ENCODE measurements at places on chromosomes 2 and 18.

DNA sequence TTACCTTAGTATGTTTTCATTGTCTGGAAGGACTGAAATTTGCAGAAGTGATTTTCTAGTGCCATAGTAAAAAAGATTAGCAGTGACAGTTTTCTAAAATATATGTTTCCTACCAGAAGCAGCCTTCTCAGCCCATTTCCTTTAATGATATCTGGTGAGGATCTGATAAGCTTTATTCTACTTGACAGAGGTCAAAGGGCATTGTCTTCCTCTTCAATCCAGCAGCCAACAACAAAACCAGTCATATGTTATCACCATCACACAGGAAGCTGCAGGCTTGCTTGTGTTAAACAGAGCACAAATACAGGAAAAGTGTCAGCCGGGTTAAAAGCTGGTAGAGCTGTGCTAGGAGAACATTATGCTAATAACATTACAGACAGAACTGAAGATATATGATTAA, 35.6 kb upstream of the ZSWIM2 start:
- no peak for DNase-seq

- DNase-seq, result no peak
Measured at GRCh38 chr2:59790186-59791003, 763.1 kb downstream of the BCL11A start.

DNA sequence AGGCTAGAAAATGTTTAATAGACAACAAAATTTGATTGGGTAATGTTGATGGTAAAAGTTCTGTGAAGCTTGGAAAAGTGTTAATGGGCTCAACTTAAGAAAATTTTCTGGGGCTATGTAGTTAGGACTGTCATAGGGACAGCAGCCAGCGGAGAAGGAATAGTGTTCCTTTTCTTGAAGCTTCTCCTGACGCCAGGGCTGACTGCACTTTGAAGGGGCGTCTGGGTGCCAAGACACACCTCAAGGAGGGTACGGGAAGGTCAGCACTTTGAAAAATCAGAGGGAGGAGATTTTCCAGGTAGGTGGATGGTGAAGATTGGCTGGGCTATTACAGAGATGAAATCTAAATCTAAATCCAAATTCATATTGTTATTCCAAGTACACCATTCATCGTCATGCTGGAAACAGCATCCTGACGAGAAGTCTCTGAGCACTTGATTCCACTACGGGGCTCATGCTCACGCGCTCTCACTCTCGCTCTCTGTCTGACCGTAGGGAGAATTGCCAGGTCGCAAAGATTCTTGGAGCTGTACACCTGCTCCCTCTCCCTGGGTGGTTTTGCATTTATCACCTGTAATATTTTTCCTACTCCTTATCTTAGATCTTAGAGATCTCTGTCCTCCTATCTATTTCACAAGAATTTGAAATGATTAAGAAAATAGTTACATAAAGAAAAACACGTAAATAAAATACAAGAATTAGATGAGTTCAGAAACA, 91.0 kb downstream of the ITGB1BP1 start:
- no peak for DNase-seq

GRCh38 chr2:219632760-219633105, 5.3 kb downstream of the SLC4A3 start:
- no peak for DNase-seq

DNA sequence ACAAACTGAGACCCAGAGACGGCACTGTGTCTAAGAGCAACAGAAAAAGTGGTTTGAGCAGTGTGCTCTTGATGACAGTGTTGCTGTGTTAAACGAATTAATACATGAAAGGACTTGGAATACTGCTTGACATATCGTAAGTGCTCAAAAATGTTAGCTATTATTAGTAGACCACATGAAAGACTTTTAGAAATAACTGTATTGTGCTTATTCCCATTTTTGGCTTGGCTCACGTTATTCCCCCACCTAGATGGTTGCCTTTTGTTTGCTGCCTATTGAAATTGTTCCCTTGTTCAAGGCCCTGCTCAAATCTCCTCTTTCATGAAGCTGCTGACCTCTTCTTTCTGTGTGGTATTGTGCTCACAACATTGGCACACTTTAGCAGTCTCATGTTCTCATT, 27.8 kb upstream of the C2orf74 start:
- no peak for DNase-seq

DNA sequence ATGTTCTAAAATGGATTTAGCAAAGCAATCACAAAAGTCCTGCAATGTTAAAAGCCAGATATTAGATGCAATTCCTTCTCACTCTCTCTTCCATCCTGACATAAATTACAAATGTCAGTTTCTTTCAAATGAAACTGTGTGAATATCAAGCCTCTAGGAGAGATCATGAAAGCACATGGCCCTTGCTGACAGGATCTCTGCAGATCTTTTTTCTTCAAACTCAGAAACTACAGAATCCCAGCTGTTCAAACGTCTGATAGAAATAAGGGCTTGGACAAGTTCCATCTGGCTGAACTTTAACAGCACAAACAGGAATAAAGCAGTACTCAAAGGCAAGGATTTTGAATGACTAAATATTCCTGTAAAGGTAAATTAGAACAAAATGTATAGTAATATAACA, 47.6 kb downstream of the PDE1A start:
- DNase-seq, result no peak

DNA sequence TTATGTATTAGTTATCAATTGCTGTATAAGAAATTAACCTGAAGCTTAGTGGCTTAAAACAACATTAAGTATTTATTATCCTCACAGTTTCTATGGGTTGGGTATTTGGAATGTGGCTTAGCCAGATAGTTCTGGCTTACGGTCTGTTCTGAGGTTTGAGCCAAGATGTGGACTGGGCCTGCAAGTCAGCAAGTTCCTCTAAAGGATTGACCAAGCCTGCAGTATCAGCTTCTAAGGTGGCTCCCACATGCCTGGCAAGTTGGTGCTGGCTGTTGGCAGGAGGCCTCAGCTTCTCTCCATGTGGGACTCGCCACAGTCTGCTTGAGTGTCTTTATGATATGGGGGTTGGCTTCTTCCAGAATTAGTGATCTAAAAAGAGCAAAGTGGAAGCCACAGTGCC, 45.0 kb upstream of the TCF4 start:
- no peak for DNase-seq

- no peak for DNase-seq
Measured at GRCh38 chr2:174263997-174264396, 15.7 kb upstream of the OLA1 start.

GRCh38 chr18:24553571-24554285, 93.3 kb downstream of the HRH4 start:
- no peak for DNase-seq

DNA sequence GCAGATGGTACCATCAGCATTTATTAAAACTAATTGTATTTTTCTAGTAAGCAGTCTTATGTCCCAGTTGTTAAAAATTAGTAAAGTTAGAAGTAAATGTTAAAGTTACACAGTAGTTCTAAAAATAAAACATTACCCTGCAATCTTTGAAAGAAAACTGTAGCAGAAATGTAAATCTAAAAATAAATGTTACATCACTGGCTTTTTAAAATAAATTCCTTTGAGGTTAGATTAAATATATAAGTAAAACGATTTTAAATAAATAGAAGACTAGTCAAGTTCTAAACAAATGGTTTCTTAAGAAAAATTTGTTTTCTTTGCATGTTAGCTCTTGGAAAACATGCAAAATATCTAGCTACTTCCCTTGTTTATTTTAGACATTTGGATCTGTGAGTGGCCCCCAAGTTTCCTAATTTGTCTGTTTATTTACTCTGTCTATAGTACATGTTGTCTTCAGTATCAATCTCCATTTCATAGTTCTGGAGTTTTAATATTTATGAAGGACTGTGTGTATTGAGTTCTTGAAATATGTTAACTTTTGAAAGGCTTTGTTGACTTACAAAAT, 58.2 kb downstream of the GLS start:
- DNase-seq, result no peak

DNA sequence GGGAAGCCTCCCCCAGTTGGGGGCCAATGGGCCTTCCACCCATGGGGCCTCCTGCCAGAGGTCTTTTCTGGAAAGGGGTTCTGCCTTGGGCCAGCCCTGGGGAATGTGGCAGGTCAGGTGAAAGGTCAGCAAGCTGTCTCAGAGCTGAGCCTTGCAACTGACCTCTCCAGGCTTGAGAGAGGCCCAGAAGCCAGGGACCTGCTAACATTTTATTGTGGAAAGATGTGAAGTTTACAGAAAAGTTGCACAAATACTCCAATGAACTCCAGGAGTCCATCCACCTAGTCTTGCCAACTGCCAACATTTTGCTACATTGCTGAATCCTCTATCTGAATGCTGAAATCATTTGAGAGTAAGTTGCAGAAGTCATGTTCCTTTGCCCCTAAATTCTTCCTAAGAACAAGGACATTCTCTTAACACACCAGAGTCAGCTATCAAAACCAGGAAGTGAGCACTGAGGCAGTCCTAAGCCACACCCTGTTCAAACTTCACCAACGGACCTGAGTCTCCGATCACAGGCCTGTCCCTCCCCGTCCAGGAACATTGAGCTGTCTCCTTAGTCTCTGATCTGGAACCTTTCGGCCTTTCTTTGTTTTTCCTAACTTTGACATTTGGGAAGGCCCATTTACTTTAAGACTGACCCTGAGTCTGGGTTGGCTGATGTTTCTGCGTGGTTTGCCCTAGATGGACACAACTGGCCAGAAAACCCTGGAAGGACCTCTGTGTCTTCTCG, 4.0 kb downstream of the SNORC start:
- no peak for DNase-seq

DNA sequence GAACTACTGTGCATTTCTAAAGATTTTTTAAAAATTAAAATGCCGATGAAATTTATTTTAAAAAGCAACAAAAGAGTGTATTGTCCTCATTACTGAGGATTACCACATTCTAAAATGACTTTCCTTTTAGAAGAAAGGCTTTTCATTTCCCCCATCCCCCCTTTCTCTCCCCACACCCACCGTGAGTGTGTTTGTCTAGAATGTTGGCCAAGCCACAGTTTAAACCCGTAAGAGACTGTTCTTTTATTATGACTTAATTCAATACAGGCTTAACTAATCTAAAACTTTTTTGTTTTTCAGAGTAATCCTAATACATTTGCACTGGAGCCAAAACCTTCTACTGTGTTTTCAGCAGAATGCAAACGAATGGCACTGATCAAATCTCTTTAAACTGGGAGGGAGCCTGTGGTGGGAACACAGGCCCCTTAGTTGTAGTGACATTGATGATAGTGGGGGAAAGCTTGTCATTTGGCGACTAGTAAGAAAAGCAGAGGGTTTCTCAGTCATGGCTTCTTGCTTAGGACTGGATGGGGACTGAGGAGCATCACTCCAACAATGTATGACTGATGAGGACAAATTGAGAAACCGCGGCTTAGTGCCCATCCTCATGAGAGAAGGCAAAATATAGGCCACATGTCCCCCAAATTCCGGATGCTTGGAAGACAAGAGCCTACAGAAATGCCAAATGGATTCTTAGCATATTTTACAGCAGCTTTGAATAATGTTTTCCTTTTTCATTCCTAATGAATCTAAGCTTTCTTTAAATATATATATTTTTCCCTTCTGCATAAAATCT, 154.0 kb upstream of the SMIM21 start:
- DNase-seq, result no peak

GRCh38 chr2:166297951-166298350, 77.8 kb downstream of the SCN9A start:
- DNase-seq, result no peak

DNA sequence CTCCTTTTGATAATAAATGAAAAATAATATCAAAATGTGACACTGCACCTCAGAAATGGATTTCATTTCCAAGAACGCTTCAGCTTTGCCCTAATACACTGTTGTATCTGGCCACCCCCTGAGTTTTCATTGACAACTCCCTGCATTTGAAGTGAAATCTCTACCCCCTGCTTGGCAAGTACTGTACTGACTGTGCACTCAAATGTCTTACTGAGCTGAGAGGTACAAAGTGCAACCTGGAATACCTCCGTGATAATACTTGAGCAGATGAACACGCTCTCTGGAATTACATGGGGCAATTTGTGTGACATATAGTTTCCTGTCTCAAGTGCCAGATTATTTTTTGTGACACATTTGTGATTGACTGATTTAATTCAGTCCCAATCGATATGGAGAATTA, 231.1 kb downstream of the LRP1B start:
- DNase-seq, result no peak

- no peak for DNase-seq
Measured at GRCh38 chr2:242054406-242054805, 184.9 kb downstream of the RTP5 start.
